ENCODE measurements at places on chromosomes 5 and 9. TPM values are rescaled to one million over a fixed set of nuclear protein-coding genes. Genes with fewer than 3 reads are reported as not detected.

- no peak for DNase-seq
These were observed 485 bp upstream of the HABP4 start for GRCh38 chr9:96449523-96449844.

- DNase-seq = no peak
These were observed 817 bp downstream of the SLC6A19 start for GRCh38 chr5:1202026-1202797.

TICAM2 gene
- 1.2 TPM for total RNA-seq

GRCh38 chr9:129698254-129698757 lies 32.9 kb downstream of the PRRX2 start:
- no peak for DNase-seq

DNA sequence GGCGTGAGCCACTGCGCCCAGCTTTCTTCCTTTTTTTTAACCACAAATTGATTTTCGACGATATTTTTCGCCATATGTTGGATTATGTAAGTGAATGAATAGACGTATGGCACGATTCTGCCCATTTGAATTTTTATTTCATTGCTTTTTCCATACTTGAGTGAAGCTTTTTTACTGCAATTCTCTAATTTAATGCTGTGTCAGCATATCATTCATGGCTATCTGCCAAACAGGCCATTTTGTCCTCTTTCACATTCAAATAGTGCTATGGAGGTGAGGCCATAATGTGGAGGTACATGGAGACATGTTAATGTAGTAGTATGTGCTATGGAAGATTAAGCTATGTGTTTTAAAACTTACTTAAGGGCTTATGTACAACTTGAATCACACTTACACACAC lies 152.1 kb upstream of the TUSC1 start:
- DNase-seq = no peak

All from frontal cortex (tissue), 4 donors.